ENCODE measurements at places on chromosomes 12 and 14.
A peak's percentile ranks its signal among the peaks of the same experiment; 100 is the strongest.

DNA sequence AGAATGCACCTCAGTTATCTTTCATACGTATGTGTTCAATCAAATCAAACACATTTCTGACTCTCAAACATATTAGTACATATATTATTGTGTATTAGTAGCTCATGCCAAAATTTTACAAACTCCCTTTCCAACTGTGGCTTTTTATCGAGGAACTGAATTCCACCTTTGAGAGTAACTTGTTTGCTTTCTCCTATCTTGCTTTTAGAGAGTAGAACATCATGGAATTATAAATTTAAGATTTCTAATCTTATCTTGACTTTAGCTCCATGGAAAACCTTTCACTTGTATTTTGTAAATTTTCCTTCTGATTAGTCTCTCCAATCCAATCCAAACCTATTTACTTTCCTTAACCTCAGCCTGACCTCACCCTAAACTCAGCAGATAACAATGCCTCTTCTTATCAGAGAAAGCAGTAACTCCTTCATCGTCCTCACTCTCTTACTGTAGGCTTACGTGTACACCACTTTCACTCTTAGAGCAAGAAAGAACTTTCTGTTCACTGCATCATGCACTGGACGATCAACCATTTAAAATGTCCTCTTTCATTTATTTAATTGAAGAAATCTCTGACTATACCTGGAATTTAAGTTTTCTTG lies 164.5 kb downstream of the TMTC3 start:
- DNase-seq = no peak

- DNase-seq = no peak
Measured at GRCh38 chr12:4386801-4387200, 7.3 kb upstream of the FGF23 start.

DNA sequence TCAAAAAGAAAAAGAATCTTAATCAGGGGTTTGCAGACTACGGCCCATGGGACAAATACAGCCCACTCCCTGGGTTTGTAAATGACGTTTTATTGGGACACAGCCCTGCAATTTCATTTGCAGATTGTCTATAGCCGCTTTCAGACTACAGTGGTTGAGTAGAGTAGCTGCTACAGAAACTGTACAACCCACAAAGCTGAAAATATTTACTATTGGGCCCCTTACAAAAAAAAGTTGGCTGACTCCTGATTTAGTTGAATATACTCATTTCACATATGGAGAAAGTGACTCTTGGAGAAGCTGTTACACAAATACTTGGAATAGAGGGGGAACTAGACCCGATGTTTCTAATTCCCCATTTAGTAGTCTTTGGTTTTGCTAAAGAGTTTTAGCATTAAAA lies 162.5 kb upstream of the NOS1 start:
- no peak for DNase-seq

- no peak for DNase-seq
Measured at GRCh38 chr12:116474899-116475298, 84.3 kb upstream of the MAP1LC3B2 start.

GRCh38 chr14:65153101-65153500 lies 50.8 kb upstream of the MAX start:
- no peak for DNase-seq

- DNase-seq = peak; percentile 56
Measured at GRCh38 chr14:24310646-24311604, at the start of gene LTB4R. LTB4R (plus strand) TSS chr14:24311502; CDS start chr14:24315652, 4,150 bp downstream.

- DNase-seq = no peak
Measured at GRCh38 chr12:54040148-54040494, 7.3 kb downstream of the HOXC5 start.

- peak; percentile 81 for DNase-seq
Measured at GRCh38 chr12:25052196-25052913, 103.5 kb upstream of the BCAT1 start.

- DNase-seq = no peak
Measured at GRCh38 chr14:77707355-77707723, 484 bp downstream of the ALKBH1 start.

Data from stimulated activated effector memory CD8-positive, alpha-beta T cell treated with anti-CD3 and anti-CD28 coated beads, Interleukin-12 subunit alpha, Interleukin-12 subunit beta, amount 100 ng/mL, for 72 hours (primary cell).